ENCODE measurements at places on chromosomes 5 and 9. TPM values are rescaled to one million over a fixed set of nuclear protein-coding genes. Genes with fewer than 3 reads are reported as not detected.

LECT2 gene
- polyA plus RNA-seq, result 14.5 TPM

FXN gene
- polyA plus RNA-seq, result 19.7 TPM

FAM53C gene
- polyA plus RNA-seq, result 125 TPM

FAM153A gene
- 75.0 TPM for polyA plus RNA-seq

BTNL9 gene
- 8.9 TPM for polyA plus RNA-seq

NPR3 gene
- polyA plus RNA-seq, result 3.9 TPM

PCDHA4 gene
- 1.3 TPM for polyA plus RNA-seq

GRCh38 chr9:91246846-91247245 is 114.9 kb downstream of the AUH start:
- DNase-seq, result no peak

DNA sequence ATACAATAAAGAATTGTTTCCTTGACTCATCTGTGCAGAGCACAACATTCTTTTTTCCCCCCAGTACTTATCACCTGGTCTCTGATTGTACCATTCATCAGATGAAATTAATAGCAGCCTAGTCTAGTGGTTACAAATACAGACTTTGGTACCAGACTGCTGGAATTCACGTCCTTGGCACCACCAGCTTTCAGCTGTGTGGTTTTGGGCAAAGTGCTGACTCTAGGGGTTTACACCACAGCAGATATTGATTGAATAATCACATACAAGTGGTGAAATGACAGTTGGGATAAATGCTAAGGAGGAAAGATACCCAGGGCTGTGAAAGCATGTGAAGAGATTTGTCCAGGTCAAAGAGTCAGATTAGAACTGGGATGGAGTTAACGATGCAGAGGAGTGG is 79.3 kb upstream of the ATP10B start:
- no peak for DNase-seq

- DNase-seq, result peak; percentile 66
Measured at GRCh38 chr5:181223729-181224389, 778 bp downstream of the TRIM41 start.

- DNase-seq, result peak; percentile 78
Measured at GRCh38 chr9:21994556-21995005, at the start of gene CDKN2B-AS1. Gene CDKN2B-AS1, plus strand, starts transcription at chr9:21994791.

DNA sequence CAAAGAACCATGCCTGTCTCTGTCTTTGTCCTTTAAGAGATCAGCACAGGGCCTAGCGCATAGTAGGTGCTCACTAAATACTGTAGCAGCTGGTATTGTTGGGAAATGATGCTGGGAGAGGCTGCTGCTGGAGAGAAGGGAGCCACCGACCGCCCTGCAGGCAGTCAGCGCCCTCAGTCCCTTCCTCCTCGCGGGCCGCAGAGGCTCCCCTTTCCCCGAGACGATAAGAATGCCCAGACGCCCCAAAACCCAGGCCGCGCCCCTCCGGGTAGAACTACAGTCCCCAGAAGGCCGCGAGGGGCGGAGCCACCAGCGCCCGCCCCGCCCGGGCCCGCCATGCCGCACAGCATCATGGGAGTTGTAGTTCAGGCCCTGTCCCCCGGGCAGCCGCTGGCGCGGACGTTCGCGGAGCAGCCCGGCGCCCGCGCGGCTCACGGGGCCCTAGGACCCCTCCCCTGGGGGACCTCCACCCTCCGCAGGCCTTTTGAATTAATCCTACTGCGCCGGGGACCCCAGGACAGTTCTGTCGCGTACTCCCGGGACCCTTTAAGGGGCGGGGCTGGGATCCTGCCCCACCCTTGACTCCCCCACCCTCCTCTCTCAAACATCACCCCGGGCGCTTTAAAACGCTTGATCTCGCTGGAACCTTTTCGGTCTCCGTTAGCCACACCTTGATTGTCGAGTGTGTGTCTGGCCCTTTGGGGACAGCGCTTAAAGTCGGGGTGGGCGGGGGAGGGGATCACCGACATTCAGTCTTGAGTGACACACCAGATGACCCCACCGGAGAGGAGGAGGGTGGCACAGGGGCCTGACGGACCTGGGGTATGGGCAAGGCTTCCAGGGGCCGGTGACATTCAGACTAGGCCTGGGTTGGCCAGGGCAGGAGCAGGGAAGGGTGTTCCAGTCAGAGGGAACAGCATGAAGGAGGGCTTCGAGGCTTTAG is 24.8 kb upstream of the IER5L start:
- peak; percentile 92 for DNase-seq

DNA sequence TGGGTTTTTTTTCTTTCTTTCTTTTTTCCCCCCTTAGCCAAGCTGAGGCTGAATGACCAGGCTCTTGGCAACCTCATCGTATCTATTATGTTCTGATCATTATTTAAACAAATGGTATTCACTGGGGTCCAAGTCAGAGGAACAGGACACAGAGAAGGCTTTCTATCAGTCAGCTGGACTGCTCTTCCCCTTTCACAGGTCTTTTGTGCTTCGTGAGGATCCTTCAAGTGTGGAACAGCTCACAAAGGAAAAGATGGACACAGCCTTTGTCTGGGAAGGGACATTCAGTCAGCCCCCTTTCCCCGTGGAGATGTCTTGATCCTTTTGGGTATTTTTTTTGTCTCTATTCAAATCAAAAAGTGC is 54.2 kb upstream of the DPYSL3 start:
- DNase-seq, result no peak

GRCh38 chr9:87187656-87188055 is 240.3 kb upstream of the GAS1 start:
- no peak for DNase-seq

DNA sequence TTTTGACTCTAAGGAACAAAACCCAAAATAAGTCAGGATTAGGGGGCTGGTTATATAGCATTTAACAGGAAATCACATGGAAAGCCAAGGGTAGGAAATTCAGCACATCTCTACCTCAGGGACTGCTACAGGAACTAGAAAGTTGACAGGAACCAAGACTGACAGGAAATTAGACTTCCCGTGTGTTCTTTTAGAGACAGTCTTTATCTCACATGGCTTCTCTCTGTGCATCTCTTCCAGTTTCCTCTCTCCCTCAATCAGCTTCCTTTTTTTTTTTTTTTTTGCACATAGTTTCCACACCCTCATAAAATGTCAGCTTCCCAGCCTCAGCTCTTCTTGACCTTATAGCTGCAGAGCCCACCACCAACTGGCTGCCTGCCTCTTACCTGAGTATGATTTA is 4.8 kb downstream of the RECK start:
- no peak for DNase-seq

GRCh38 chr5:59007460-59008063 is 424.7 kb downstream of the RAB3C start:
- DNase-seq, result no peak

GRCh38 chr5:946720-947625 is 54.3 kb downstream of the TRIP13 start:
- DNase-seq, result no peak

DNA sequence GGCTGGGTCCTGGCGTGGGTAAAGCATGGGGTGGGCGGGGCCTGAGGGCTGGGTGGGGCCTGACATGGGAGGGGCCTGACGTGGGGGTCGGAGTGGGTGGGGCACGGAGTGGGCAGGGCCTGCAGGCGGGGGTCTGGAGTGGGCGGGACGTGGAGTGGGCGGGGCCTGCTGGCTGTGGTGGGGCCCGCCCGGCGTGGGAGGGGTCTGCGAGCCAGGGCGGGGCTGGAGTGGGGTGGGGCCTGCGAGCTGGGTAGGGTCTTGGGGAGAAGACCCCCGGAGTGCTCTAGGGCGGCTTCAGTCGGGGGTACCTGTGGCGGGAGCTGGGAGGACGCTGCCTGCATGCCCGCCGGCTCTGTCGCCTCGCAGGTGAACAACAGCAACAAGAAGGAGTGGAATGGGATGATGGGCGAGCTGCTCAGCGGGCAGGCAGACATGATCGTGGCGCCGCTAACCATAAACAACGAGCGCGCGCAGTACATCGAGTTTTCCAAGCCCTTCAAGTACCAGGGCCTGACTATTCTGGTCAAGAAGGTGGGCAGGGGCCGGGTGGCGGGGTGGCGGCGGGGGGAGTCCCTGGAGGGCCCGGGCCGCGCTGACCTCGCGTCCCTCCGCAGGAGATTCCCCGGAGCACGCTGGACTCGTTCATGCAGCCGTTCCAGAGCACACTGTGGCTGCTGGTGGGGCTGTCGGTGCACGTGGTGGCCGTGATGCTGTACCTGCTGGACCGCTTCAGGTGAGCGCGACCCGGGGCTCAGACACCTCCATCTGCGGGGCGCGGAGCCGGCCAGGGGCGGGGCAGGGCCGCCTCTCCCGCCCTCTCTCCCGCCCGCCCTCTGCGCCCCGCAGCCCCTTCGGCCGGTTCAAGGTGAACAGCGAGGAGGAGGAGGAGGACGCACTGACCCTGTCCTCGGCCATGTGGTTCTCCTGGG is 8.0 kb downstream of the LRRC26 start:
- DNase-seq, result no peak

DNA sequence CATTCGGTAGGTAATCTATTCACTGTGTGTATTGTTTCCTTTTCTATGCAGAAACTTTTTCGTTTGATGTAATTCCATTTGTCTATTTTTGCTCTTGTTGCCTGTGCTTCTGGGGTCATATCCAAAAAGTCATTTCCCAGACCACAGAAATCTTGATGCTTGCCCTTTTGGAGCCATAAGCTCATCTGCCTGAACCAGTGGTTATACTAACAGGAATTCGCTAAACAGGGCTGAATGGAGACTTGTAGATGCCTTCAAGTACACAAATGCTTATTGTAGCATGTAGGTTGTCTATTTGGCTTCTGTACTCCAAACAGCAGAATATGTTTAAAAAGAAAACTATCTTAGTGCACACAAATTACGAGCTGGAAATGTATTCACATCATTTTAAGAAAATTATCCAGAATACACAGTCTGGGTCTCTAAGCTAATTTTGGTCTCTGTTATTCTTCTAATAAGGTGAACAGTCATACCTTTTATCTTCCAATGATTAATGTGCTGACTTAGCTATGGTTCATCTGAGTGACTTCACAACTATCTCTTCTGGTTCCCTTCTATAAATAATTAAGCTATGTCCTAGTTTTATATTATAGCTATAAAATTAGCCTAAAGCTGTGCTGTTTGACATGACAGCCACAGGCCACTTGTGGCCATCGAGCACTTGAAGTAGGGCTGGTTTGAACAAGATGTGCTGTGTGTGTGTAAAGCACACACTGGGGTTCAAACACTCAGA is 87.6 kb downstream of the DAPK1 start:
- no peak for DNase-seq

GRCh38 chr9:91033797-91034196 is 232.2 kb downstream of the SYK start:
- DNase-seq, result no peak

DNA sequence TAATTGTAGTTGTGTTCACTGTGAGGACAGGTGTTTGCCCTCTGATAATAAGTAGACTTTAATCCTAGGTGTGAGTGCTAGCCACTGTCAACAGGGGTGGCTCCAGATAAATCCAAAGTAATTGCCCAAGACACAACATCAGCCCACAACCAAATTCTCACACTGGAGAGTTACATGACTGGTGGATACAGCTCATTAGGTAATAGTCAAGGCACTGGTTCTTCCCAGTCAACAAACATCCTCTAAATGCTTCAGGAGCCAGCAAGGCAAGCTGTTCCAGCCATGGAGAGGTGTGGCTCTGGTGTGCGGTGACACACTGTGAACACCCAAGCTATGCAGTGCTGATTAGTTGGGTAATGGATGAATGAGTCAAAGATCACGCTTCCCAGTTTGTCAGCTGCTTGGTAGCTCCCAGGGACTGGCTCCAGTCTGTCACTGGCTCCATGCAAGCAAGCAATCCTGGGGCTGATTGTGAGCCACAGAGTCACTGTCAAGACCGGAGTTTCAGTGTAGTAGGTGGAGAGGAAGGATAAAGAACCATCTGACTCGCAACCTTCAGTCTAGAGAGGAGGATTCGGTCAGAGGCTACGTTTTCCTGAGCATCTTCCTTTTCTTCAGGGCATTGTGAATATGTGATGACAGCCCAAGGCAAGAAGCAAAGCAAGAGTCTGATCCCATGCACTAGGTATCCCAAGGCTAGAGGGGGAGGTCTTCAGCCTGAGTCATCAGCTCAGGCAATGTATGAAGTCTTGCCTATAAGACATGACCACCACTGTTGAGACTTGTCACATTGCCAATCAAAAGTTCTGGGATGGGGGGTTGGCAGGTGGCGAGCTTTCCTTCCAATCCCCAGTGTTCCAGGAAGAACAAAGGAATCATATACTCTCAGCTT is 63.1 kb downstream of the UGCG start:
- no peak for DNase-seq

GRCh38 chr5:104080646-104081175 is 518.1 kb upstream of the NUDT12 start:
- DNase-seq, result no peak

GRCh38 chr5:54775645-54776044 is 209.7 kb downstream of the ESM1 start:
- no peak for DNase-seq

GRCh38 chr5:134268019-134268601 is 42.2 kb upstream of the PPP2CA start:
- DNase-seq, result no peak

DNA sequence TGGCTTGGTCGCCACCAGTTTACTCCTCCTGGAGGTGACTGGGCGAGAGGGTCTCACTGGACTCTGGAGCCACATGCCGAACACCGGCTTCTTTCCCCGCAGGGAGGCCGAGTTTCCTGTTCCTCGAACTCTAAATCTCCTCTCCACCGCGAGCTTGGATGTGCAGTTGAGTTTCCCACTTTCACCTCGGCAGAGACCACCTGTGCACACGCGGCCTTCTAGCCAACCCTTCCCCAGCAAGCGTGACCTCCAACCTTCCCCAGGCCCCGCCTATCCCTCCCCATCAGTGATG is 380.1 kb downstream of the IRX2 start:
- DNase-seq, result no peak

GRCh38 chr5:181071257-181071656 is 31.2 kb downstream of the BTNL9 start:
- DNase-seq, result no peak

DNA sequence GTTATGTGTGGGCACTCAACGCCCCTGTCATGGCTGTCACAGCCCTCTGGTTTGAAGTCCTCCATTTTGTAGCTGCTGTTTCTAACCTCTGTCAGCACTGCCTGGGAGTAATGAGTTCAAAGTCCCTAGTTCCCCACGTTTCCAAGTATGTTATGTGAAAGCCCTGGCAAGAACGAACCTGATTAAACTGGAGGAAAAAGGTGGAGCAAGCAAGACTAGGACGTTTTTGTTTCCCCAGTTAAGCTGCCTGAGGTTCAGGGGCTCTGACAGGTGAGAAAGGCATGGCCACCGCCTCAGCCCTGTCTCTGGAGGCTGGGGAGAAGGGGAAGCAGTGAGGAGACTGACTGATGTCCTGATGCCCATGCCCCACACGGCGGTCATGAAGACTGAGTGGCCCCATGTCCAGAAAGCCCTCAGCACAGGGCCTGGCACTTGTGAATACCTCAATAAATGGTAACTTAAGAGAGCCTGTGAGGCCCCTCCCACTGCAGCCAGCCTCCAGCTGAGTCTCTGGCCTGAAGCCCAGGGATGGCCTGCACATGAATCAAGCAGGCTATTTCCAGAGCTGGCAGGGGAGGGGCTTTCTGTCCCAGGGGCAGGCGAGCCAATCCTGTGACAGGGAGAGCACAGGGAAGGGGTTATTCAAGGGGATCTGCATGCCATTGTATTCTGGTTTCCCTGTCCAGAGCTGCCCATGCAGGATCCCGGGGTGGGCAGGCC is 61.8 kb downstream of the PFDN1 start:
- peak; percentile 95 for DNase-seq
